Panc1 (cell line): ENCODE measurements at places on chromosomes 6 and 20.

DNA sequence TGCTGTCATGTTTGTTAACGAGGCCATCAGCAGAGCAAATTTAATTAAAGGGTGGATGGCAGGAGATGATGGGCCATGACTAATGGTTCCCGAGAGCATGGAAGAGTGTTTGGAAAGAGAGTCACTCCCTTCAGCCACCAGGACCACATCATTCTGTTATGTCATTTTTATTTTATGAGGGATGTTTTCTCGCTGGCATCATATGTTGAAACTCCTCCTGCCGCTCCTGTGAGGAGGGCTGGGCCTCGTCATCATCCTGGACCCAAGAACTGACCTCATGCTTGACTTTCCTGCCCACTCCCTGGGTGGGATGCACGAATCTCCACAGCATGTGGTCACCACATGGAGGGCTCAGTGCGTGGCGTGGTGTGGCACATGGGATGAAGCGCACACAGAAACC is 86.4 kb upstream of the FRMD1 start:
- DNase-seq, result no peak

- DNase-seq, result no peak
Measured at GRCh38 chr20:2991532-2991931, 51.9 kb upstream of the GNRH2 start.

- DNase-seq, result no peak
Measured at GRCh38 chr20:23686046-23686750, 2.6 kb downstream of the CST4 start.

GRCh38 chr20:676315-676937 is 824 bp upstream of the SCRT2 start:
- DNase-seq, result no peak

GRCh38 chr6:6586671-6587526 is 1.6 kb upstream of the LY86 start:
- DNase-seq, result no peak

GRCh38 chr6:31883676-31884075 is 4.9 kb upstream of the SLC44A4 start:
- no peak for DNase-seq

DNA sequence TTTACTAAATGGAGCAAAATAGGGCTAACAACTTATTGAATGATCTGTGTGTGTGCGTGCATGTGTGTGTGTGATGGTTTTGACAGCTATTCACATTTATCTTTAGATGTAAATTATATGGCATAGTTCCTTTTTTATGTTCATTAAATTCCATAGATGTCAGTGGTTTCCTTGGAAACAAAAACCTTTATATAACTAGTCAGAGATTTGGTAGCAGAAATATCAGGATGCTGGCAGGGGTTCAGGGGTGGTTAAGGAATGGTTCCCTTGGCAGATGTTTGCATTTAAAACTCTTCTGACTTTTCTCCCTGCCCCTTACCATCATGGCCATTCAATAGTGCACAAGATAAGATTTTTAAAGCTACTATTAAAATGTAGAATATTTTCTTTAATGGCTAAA is 256.6 kb downstream of the PLCB1 start:
- DNase-seq, result no peak

DNA sequence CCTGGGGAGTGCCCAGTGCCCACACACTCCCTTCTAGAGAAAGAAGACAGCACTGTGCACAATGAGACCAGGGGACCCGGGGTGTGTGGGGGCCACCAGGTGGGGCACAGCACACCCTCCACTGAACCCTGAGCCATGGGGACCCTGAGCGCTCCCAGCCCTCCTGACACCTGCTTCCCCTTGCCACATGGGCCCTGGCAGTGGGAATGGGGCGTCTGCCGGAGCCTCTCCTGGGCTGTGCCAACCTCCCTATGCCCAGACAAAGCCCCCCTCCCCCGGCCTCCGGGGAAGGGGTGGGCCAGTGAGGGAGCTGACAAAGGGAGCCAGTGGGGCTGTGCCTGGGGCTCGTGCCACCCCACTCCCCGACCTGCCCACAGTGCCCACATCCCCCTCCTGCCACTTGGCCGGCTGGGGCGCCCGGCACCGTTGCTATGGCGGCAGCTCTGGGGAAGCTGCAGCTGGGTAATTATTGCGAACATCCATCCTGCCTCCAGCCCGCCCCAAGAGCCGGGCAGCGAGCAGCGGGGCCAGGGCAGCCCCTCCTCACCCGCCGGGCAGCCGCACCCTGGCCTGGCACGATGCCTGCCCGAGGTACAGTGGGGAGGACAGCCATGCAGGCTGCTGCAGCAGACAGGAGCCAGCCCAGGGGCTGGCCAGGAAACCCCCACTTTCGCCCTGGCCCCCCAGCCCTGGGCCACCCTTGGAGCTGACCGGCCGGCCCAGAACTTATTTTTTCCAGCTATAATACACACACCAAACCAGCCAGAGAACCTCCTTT is 41.9 kb upstream of the NOL4L start:
- no peak for DNase-seq

DNA sequence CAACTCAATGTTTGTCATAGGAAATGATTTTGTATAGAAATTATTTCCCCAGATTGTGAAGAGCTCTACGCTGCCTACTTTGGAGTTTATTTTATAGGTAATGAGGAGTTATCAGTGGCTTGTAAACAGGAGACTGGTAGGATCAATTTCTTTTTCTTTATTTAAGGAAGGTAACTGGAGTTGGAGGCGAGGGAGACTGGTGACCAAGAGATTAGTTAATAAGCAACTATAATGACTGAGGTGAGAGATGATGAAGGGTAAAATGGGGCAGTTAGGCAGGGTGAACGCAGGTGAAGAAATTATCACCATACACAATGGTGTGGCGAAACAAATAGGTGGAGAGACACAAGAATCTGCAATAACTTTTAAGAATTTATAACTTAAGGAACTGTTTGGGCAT is 100.2 kb downstream of the PRKN start:
- DNase-seq, result no peak

GRCh38 chr20:1926237-1926636 is 31.0 kb downstream of the SIRPA start:
- DNase-seq, result no peak

DNA sequence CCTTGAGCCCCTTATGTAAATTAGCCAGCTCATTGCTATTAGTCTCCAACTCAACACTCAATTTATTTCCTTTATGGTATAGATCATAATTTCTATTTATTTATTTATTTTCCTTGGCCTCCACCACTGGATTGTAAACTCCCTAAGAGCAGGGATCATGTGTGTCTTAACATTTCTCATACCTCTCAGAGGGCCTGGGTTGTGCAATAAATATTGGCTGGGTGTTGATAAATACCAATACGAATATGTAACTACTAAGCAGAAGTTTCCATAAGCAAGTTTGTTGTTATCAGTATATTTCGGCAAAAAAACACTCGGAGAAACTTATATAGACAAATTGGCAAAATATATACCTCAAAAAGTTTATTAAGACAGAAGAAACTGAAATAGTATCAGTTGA is 257.4 kb downstream of the ADGRB3 start:
- no peak for DNase-seq

GRCh38 chr6:24660105-24660504 is 6.6 kb downstream of the TDP2 start:
- no peak for DNase-seq

GRCh38 chr6:46013639-46014038 is 2.0 kb downstream of the CLIC5 start:
- DNase-seq, result no peak

- DNase-seq, result no peak
Measured at GRCh38 chr20:58816957-58817651, 33.6 kb downstream of the GNAS-AS1 start.

DNA sequence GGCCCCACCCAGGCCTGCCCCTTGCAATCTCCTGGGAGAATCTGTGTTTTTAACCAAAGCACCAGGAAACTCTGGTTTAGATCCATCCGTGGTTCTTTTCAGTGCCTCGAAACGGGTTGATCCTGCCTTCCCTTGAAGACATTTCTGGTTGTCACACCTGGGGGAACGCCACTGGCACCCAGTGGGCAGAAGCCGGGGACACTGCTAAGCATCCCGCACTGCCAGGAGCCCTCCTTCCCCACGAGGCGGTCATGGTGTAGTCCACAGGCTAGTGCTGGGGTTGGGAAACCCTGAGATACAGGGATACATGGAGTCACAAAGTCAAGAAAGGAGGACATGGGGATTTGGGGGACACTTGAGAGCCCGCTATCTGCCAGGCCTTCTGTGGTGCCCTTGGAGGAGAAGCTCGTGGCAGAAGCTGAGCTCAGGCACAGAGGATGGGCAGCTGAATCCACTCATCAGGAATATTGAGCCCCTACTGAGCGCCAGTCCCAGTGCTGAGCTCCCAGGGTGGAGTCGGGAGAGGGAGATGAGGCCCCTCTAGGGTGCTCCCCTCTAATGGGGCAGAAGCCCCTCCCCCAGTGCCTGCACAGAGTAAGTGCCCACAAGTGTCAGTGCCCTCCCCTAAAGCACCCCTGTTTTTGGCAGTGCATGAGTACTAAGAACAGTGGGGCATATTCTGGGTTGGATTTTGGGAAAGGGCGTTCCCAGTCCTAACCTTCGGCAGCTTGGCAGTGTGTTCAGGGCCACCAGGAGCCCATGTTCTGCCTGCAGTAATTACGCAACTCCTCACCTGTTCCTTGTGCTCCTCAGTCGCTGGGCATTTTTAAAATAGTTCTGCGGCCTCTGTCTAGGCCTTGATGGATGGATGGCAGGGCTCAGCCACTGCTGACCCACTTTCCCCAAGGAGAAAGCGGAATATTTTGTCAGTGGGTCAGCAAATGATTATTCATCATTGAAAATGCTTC is 25.6 kb upstream of the PHACTR3 start:
- DNase-seq, result no peak

GRCh38 chr6:157517601-157518359 is 136.8 kb downstream of the ZDHHC14 start:
- no peak for DNase-seq

DNA sequence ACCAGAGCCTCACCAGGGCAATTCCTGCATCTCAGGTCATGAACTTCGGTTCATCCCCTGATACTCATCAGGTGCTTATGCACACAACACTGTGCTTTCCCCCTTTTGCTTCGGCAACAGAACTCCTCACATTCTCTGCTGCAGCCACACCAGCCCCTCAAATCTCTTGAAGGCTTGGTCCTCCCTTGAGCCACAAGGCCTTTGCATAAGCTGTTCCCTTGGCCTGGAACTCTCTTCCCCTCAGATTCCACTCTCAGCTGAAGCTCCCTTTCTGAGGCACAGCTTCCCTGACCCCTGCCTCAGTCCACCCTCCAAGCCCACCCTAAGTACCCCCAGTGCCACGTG is 76.4 kb downstream of the NOL4L start:
- DNase-seq, result no peak

DNA sequence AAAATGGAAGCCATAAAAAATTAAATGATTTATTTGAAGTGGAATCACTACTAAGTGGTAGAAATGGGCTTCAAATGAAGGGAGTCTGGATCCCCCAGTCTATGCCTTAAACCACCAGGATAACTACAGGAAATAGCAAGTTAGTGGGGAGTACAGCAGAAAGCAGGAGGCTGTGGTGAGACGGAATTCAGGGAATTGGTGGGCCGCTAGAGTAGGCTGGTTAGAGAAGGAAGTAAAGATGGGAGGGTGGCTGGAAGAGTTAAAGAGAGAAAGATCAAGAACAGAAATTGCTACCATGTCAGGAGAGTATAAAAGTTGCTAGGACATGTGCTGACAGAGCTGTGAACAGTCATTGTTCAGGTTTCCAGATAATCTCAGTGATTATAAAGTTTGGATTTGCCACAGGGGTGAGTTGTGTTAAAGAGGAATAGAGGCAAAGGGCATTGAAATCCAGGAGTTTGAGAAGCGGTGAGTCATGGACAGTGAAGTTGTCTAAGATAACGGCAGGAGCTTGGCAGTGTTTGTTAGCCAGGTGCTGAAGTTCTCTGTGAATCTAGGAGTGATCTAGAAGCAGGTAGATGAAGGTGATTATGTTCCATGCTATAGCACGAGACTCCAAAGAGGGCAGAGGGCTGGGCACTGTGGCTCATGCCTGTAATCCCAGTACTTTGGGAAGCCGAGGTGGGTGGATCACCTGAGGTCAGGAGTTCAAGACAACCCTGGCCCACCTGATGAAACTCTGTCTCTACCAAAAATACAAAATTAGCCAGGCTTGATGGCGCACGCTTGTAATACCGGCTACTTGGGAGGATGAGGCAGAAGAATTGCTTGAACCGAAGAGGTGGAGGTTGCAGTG is 13.7 kb upstream of the HINT3 start:
- DNase-seq, result no peak

GRCh38 chr20:4026093-4026601 is 10.8 kb upstream of the RNF24 start:
- no peak for DNase-seq

DNA sequence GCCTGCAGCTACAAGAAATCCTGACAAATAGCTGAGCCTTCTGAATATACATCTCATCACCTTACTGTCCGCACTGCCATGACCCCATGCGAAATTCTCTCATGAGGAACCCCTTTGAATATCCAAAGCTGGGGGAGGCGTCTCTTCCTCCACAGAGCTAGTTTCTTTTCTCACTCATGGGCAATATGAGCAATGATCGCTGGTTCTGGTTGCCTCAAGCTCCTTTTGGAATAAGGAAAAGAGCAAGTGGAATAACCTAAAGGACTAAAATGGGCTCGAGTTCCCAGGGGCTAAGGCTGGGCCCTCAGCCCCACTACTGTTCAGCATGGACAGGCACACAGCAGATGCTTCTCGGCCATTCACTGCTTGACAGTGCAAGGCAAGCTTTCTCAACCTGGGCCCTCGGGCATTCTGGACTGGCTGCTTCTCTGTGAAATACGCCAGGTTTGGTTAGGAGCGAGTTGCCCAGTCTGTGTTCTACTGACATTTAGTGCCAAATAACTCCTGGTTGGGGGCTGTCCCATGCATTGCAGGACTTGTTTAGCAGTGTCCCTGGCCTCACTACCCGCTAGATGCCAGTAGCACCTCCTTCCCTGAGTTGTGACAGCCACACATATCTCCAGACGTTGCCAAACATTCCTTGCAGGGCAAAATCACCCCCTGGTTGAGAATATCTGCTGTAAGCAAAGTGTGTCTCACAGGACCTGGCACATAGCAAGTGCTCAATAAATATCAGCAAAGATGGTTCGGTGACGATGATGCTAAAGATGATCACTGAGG is 156.8 kb downstream of the CEBPB start:
- DNase-seq, result no peak

DNA sequence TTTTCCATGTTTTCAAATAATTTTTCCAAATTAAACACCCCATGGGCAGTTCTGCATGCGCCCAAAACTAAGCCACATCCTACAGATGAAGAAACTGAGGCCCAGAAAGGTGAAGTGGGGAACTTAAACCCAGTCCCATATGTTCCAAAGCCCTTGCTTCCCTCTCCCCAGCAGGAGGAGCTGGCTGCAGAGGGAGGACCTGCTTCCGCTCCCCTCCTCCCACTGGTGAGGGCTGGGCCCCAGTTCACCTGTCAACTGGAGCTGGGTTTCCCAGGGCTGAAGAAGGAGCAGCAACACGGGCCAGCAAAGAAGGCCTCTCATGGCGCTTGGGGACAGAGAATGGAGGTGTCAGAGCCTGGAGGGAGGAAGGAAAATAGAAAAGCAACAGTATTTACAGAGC is 1.4 kb upstream of the RBPJL start:
- DNase-seq, result no peak

DNA sequence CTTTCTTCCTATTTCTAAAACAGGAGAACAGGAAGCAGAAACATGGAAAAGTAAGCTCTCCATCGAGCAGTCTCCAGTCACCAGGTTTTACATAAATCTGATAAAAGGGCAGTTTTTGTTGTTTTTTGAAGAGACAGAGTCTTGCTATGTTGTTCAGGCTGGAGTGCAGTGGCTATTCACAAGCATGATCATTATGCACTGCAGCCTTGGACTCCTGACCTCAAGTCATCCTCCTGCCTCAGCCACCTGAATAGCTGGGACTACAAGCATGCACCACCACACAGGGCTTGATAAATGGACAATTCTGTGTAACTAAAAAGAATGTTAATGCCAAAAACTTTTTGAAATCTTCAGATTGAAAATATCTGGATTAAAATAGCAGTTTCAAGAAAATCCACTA is 23.8 kb downstream of the SAMHD1 start:
- no peak for DNase-seq
